ENCODE measurements at places on chromosomes 2 and 18.

- no peak for DNase-seq
Observed at GRCh38 chr18:65347446-65347845, 403.4 kb upstream of the CDH7 start.

- no peak for DNase-seq
Observed at GRCh38 chr2:233807215-233807865, 29.2 kb downstream of the MROH2A start.

DNA sequence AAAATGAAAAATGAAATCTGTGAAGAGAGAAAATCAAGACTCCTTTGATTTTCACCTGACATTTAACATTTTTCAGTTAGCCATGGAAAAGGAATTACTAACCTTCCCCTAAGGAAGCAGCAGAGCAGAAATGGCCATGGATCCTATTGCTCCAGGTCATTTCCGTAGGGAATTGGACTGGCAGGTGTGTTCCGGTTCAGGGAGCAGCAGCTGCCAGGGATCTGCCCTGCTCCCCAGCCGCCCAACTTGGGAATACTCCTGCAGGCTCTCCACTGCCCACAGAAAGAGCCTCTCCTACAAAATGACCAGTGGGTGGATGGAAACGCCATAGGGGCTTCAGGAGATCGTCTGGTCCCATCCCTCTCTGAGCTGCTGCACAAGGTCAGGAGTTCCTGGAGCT is 86.0 kb upstream of the MAPK4 start:
- DNase-seq: no peak

GRCh38 chr2:118986738-118987137 is 44.7 kb downstream of the MARCO start:
- no peak for DNase-seq

DNA sequence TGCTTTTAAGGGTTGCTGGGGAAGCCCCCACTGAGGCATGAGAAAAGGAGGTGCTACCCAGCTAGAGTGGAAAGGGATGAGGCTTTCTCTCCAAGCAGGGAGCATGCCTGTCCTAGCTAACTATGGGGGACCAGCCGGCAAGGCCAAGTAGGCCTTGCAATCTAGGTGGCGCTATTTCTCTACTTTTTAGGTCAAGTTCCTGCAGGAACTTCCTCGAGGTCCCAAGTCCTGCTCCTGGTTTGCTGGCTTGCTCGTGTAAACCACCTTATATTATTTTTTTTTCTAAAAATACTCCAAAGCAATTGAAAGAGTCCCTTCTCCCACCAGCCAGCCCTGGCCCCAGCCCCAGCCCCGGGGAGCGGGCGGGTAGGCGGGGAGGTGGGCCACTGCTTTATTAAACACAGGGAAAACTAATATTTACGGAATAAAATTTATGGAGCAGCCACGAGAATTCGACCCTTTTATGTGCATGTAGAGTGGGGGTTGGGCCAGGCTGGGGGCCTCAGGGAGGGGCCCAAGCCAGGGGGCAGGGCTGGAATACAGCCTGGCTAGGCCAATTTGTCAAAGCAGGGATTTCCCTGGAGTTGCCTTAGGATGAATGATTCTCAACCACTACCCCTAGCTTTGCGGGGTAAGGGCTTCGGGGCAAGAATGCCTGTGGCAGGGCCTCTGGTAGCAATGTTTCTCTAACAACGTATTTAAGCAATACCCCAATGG is 12.8 kb upstream of the IHH start:
- no peak for DNase-seq

DNA sequence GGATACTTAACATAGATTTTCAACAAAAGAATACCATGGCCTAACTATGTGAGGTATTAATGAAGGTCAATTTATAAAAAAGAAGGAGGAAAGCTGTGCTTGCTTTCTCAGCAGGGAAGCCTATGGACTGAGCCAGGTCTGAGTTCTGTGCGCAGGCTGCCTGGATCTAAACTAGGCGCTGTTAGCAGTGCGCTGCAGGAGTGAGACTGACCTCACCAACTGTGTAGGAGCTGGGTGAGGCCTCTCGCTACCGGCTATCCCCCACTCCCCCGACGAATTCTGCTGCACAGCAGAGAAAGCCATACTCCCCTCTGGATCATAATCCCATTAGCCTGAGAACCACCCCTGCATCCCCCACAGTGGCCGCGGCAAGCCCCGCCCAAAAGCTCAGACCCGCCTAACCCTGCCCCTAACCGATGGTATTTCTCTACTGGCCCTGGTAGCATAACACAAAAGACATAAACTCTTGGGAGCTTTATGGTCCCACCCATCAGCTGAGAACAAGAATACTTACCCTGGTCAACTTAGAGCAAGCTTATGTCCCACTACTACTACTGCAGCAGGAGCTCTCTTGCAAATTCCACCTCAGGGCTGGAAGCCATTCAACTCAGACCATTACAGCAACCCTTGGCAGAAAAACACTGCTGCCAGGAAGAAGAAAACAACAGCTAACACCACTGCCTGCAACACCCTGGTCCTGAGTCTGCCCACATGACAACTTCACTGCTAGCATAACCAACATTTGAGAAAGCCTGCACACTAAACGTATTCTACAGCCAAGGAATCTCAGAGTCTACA is 28.0 kb downstream of the SULT1C2 start:
- no peak for DNase-seq

DNA sequence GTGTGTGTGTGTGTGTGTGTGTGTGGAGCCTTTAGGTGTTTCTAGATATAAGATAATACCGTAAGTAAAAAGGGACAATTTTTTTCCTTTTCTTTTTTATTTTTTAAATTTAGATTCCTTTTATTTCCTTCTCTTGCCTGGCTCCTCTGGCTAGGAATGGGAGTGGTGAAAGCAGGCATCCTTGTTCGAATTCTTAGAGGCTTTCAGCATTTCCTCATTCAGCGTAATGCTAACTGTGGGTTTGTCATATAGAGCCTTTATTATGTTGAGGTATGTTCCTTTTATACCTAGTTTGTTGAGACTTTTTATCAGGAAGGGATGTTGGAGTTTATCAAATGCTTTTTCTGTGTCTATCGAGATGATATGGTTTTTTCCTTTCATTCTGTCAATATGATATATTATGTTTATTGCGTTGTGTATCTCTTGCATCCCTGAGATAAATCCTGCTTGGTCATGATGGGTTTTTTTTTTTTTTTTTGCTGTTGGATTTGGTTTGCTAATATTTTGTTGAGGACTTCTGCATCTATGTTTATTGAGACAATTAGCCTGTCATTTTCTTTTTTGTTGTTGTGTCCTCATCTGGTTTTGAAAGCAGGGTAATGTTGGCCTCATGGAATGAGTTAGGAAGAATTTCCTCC is 120.2 kb downstream of the XRCC5 start:
- no peak for DNase-seq

DNA sequence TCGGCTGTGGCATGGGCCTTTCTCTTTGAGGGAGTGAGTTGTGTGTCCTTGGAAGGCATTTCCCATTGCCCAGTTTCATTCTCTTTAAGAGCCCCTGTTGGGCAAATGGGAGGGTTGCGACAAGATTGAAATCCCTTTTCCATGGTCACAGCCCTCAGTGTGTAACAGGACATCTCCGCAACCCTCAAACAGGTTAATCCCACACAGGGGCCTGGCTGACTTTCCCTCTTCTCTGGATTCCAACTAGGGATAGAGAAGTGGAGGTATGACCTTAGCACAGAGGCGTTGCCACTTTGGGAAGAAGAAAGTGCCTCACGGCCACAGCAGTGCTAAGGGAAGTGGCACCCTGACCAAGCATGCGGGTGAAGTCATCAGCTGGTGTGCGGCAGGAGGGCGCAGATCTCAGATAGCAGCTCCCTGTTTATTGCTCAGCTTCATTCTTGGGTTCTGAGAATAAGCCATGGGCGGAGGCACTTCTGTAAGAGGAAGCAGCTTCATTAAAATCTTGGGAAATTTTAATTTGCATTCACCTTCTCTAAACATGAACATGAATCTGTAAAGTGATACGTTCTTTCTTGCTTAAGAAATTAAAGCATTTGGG is 256.5 kb downstream of the GBX2 start:
- DNase-seq: no peak

DNA sequence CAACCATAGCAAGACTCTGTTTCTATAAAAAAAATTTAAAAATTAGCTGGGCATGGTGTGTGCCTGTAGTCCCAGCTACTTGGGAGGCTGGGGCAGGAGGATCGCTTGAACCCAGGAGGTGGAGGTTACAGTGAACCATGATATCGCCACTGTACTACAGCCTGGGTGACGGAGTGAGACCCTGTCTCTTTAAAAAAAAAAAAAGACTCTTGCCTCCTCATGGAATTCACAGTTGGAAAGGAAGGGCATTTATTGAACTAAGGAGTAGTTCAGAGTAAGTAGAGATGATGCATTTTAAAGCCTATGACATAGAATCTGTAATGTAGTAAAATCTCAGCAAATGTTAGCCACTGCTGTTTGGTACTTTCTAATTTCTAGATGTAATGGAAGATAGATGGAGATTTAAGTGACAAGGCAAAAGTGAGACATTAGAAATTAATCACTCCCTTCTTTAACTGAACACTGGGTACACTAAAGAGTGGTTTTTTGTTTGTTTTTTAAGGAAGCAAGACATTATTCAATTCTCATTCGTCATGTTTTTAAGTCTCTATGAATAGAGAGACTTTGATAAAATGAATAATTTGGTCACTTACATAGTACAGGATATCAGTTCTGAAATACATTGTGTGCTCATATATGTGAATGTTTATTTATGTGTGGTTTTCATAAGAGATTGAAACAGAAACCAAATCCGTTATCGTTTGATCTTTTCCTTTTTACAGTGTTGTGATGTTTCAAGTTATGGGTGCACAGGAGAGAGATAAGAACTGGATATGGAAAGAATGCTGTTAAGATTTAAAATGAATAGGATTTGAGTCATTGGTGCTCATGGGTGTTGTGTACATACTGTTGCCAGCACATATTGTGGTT is 186.1 kb upstream of the STON1 start:
- no peak for DNase-seq

DNA sequence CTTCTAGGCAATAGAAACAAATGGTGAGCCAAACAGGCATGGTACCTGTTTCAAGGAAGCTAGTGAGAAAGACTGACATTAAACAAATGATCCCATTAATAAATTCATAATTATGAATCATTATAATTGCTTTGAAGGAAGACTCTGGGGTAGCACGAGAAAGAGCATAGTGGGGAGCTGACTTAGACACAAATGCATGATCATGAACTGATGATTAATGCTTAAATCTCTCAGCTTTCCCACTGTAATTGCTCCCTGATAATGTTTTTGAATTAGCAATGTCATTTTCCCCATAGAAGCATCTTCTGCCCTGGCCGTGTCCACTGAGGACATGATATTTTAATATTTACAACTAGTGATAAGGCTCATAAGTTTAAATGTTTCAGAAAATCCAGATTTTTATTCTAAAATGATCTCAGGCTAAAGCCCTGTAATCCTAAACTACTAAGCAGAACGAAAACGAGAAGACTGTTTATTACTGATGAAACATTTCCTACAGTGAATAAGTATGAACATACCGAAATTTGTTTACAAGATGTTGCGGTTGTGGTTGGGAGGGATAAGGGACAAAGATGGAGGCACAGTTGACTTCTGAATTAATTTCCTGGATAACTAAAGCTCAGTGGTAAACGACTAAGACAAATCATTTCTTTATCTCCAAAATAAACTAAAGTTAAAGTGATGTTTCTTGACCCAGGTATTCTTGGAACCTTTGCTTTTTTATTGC is 47.3 kb upstream of the TACR1 start:
- DNase-seq: no peak

DNA sequence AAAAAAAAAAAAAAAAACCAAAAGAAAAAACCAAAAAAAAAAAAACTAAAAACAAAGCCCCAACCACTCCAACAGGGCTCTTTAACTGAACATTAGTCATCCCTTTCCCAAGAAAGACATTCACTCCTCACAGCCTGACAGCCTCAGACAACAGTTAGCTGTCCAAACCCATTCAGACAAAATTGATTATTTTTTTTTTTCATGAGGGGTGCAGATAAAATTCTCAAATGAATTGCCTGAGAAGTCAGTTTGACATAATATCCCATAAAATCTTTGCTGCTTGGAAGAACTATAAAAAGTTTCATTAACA is 206.1 kb upstream of the REV1 start:
- no peak for DNase-seq

DNA sequence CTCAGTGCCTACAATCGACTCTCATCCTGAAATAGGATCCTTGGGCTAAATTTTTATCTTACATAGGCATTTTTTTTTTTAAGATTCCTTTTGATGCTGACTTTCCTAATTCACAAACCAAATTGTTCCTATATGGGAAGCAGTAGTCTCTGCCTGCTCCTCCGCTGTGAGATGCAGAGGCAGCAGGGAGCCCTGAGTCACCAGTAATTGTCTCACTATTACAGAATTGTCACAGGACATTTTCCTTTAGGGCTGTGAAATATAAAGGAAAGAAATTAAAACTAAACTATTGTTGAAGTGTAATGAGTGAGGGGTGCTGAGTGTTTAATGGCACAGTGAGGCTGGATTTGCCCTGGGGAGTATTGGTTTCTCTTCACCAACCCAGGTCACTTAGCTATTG is 63.8 kb downstream of the MYO3B start:
- no peak for DNase-seq

GRCh38 chr2:217360111-217360510 is 500.2 kb upstream of the TNP1 start:
- no peak for DNase-seq

DNA sequence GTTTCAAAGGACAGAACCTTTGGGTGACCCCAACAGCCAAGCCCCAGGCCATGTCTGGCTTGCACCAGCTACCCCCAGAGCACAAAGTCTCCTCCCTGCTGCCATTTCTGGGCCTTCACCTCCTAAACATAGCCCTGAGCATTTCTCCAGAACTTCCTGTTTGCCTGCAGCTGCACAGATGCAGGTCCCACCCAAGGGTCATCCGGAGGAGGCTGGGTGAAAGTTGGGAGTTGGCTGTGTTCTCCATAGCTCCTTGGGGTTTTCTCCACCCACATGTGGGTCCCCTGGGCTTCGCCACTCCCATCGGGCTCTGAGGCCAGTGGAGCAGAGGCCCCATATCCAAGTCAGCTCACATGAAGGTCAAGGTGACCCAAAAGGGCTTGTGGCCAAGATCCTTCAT is 4.3 kb downstream of the TNP1 start:
- no peak for DNase-seq

- DNase-seq: no peak
Observed at GRCh38 chr2:106798826-106799552, 87.0 kb downstream of the ST6GAL2 start.

DNA sequence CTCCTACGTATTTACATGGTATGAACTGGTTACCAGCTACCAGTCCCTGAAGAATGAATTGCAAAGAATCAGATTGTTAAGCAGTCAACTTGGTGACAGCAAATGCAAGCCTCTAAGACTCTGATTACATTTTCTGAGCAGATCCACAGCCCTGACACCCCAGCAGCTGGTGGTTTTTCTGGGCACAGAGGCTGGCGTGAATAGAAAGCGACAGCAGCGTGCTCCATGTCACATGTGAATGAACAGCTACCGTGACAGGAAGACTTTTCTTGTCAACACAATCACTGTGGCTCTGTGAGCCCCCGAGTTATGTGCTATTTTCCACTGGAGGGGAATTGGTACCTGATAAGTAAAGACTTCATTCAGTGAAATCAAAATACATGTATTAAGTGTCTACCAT is 93.2 kb upstream of the CBLN2 start:
- no peak for DNase-seq
